Stimulated activated CD4-positive, alpha-beta T cell treated with anti-CD3 and anti-CD28 coated beads, Interleukin-15, amount 100 ng/mL, for 1 hour (primary cell): ENCODE measurements at places on chromosomes 13 and 19.

DNA sequence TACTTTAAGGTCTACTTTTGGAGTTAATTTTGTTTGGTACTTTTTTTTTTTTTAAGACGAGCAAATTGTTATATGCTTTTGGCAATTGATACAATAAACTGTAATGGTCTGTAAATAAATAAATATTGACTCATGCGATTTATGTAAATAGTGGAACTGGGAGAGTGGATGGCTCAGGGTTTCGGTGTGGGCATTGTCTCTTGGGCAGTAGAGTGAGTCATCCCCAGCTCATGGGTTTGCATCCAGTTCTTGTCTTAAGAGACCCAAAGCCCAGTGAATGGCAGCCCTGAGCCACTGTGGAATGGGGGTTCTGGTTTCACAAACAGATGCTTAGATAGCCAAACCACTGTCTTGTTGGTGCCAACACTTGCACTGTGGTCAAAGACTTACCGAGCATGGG, 33.0 kb downstream of the FGF9 start:
- no peak for DNase-seq

DNA sequence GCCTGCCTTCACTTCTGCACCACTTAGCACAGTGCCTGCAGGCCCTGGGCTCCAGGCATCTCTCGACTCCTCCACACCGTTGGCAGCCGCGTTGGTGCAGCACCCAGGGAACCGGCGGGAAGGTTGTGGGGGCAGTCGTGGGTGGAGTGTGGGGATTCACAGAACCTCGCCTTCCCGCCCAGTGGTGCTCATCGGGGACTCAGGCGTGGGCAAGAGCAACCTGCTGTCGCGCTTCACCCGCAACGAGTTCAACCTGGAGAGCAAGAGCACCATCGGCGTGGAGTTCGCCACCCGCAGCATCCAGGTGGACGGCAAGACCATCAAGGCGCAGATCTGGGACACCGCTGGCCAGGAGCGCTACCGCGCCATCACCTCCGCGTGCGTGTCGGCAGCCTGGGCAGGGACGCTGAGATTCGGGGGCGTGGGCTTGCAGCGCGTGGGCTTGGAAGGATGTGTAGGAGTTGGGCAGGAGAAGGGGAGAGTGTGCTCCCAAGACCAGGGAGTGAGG, 9.6 kb downstream of the RAB11B start:
- no peak for DNase-seq

GRCh38 chr19:18262144-18262543, 12.1 kb downstream of the IQCN start:
- DNase-seq = no peak

- DNase-seq = no peak
These were observed 19.9 kb upstream of the RFC3 start for GRCh38 chr13:33798023-33798422.

GRCh38 chr19:47497821-47498520, 14.0 kb upstream of the KPTN start:
- no peak for DNase-seq

- DNase-seq = no peak
These were observed 20.7 kb downstream of the COLGALT1 start for GRCh38 chr19:17575871-17576757.

- no peak for DNase-seq
These were observed 10.1 kb downstream of the URI1 start for GRCh38 chr19:29952177-29952576.
